ENCODE measurements at places on chromosomes 3 and 15.

- no peak for DNase-seq
These were observed 40.3 kb downstream of the WDR76 start for GRCh38 chr15:43867096-43867495.

DNA sequence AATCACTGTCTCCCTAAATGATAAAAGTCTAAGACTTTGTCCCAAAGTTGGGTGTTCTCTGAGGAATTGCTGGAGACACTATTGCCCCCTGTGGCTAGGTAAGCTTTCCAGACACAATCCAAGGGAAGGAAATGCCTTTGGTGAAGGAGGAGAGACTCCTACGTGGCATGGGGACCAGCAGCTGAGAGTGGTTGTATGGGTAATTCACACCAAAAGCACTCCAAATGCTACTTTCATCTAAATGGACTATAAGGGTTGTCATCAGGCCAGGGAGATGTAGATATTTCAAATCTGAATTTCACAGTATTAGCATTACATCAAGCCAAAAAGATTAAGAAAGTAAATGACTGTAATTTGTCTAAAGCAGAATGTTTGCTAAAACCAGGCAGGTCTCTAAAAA lies 400.8 kb upstream of the THBS1 start:
- no peak for DNase-seq

- no peak for DNase-seq
These were observed 25.1 kb downstream of the DTWD1 start for GRCh38 chr15:49645941-49646340.

DNA sequence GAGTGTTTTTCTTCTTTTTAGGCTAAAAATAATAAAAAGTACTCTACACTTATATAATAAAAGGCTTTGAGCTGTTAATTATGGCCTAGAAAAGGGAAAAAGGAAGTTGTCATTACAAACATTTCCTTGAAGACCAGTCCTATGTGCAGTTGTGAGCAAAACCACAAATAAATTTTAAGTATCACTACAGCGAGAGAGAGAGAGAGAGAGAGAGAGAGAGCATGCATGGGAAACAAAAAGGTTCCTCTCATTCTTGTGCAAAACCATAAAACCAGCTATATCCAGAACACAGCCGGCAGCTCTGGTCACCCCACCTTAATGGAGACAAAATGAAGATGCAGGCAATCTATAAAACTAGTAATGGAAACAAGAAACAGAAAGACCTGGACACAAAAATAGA lies 33.6 kb downstream of the HEG1 start:
- no peak for DNase-seq

DNA sequence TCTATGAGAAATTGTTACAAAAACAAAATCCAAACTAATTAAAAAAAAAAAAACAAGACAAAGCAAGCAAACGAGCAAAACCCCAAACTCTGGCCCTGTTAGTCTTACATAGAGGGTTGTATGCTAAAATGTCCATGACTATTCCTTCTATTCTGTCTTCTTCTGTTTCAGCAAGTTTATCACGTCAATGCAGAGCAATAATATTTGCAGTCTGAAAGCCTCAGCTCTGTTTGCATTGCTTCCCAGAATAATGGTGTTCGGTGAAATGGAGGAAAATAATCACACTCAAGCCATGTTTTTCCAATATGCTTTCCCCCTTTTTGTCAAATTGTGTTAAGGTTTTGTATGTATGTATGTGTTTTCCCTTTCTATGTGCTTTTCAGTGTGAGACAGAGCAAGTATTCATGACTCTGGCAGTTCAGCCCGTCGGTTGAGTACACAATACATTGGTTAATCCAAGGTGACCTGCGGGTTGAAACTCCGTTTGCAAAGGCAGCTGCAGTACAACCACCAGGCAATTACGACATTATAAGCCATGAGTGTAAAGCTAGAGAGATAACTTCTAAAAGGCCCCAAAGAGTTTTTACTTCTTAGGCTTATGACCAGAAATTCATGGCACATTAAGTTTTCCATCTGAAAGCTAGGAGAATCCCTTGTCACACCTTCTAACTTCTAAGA lies 34.9 kb upstream of the MAGI1 start:
- no peak for DNase-seq

- no peak for DNase-seq
These were observed 384.5 kb upstream of the NECTIN3 start for GRCh38 chr3:110687138-110687537.

DNA sequence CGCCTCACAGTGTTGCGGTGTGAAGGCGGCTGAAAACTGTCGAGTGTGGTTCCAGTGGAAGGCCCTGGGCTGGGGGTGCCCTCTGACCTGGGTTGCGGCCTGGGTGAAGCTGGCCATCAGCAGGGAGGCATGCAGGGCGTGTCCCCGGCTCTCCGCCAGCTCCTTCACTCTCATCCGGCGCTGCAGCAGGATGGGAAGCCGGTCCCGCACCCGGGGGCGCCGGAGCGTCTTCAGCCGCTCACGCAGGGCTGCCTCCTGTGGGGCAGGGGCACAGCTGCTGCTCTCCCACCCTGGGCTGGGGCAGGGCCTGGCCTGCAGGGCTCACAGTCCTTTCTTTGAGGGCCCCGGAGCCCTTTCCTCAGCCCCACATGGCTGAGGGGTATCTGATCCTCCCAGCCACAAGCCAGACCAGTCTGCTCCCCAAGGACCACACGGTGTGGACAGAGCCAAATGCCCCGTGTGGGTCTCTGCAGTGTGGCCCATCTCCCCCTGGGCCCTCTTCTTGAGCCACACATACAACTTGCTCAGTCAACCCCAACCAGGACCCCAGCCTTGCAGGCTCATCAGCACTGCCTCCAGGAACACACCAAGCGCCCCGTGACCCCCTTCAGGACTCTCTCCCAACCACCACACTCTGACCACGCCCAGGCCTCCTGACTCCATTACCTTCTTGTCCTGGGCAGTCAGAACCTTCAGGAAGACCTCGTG lies 26.8 kb downstream of the SPTBN5 start:
- no peak for DNase-seq

- DNase-seq, result no peak
These were observed 36.1 kb downstream of the LIPC start for GRCh38 chr15:58467722-58468423.

DNA sequence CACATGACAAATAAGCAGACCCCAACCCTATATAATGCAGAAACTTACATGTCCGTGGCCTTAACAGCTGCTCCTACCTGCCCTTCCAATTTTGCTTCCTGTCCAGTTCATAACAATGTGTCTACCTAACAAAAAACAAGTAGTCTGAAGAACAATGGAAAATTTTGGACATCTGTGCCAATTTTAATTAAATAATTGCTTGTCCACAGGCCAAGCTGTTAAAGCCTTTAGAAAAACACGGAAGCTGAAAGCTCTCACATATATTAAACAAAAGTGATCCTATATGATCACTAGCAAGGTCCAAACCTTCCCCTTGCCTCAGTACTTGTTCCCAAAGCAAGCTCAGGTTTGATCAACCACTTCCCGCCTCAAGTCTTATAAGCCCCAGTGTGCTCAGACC lies 37.1 kb downstream of the MAGI1 start:
- DNase-seq, result no peak

DNA sequence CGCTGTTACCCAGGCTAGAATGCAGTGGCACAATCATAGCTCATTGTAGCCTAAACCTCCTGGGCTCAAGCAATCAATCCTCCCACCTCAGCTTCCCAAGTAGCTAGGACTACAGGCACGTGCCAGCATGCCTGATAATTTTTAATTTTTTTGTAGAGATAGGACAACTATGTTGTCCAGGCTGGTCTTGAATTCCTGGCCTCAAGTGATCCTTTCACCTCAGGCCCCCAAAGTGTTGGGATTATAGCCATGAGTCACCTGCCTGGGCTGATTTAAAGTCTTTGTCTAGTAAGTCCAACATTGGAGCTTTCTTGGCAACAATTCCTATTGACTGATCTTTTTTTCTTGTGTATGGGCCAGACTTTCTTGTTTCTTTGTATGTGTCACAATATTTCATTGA lies 28.1 kb downstream of the SPINK8 start:
- DNase-seq, result no peak
